Activated CD4-positive, alpha-beta T cell treated with anti-CD3 and anti-CD28 coated beads, Interleukin-10, Interleukin-2, amounts not matched to agents 100 ng/mL and 50 ng/mL, durations not matched to agents 16 hours and 8 hours (primary cell): ENCODE measurements at places on chromosomes 11 and 22.
A peak's percentile ranks its signal among the peaks of the same experiment; 100 is the strongest.

DNA sequence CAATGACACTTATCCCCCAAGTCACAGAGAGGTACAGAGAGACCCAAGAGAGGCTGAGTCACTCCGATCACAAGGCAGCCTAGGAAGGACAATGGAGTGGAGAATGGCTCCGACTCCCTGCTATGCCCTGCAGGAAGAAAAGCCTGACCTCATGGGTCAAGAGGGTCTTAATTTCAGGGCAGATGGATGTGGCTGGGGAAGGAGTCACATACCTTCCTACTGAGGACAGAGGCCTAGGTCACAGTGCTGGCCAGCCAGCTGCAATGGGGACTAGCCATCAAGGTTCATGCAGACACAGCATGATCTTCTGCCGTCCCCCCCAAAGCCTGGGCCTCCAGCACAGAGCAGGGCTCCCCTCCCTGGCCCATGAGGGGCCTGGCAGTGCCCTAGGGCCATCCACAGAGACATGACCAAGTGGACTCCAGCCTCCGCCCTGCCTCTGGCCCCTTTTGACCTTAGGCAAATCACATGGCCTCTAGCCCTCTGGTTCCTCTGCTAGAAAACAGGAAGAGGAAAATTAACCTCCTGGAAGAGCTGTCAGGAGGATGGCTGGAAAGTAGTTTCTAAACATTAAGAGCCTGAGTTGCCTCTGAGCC is 1.8 kb downstream of the ARRB1 start:
- no peak for DNase-seq

DNA sequence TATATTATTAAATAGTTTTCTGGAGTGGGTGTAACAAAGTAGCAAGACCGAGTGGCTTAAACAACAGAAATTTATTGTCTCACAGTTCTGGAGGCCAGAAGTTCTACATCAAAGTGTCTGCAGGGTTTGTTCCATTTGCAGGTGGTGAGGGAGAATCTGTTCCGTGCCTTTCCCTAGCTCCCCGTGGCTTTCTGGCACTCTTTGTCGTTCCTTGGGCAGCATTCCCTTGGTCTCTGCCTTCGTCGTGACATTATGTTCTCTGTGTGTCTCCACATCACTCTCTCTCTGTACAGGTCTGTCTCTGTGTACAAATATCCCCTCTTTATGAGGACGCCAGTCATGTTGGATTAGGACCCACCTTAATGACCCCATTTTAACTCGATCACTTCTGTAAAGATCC is 38.2 kb downstream of the LDLRAD3 start:
- no peak for DNase-seq

DNA sequence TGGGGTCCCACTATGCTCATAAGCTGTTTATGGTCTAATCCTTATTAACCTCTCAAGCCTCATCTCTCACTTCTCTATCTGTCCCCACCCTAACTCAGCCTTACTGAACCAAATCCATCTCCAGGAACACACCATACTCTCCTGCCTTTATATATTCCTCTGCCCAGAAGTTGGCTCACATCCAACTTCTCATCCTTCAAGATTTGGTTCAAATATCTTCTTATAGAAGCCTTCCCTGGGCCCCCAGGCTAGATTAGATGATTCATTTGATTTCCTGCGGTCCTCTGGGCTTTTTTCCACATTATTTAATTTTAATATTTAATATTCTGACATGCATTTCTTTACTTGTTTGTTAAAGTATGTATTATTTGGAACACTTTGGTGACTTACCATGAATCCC is 23.2 kb downstream of the MEI1 start:
- no peak for DNase-seq

DNA sequence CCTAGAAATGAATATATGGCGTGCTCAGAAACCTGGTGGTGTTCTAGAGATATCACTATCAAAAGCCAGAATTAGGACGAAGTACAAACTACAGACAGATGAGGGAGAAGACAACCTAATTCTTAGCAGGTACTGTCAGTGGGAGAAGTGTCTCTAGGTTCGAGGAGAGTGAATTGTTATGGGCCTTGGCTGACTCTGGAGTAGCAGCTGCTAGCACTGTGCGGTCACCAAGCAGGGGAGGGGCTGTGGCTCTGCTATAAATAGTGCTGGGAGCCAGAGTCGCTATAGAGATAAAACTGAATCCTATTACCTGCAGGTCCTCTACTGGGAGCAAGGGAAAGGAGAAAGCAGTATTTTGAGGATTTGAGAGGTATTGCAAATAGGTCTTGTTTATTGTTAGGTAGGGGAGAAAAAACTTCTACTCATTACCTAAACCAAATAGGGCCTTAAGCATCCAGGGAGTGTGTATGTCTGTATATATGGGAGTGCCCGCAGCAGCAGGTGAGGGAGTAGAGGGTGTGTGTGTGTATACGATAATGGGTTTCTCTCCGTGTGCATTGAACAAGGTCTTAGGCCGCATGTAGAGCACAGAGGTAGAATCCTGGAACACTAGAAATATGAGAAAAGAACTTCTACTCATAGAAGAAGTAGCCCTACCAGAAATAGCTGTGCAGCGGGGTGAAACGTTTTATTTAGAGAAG is 2.2 kb downstream of the MADD start:
- no peak for DNase-seq

- no peak for DNase-seq
These were observed 25.8 kb downstream of the KCNQ1OT1 start for GRCh38 chr11:2673871-2674471.

GRCh38 chr22:17870407-17870806 is 96.1 kb upstream of the BID start:
- no peak for DNase-seq

- no peak for DNase-seq
These were observed 26.3 kb downstream of the SYTL2 start for GRCh38 chr11:85784480-85785265.

DNA sequence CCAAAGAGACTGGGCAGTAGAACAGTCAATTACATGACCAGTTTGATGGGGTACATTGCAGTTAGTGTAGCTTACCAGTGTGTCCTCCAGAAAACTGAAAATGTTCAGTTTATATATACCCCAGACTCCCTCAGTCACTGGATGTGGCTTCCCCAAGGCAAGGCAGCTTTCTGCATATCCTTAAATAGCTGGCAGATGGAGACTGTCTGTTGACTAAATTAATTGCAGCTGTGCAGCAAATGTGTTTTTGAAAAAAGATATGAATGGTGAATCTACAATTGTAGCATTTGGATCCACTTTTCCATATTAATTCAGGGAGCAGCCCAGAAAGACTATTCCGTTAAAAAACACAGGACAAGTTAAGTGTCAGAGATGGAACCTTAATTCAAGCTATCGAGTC is 565.1 kb upstream of the CCDC179 start:
- no peak for DNase-seq

GRCh38 chr11:86955361-86956120 is at the start of gene FZD4:
FZD4 (minus strand) TSS chr11:86955395; CDS start chr11:86955085, 310 bp downstream.
- DNase-seq: peak; percentile 69

GRCh38 chr11:68200639-68201038 is 12.5 kb downstream of the KMT5B start:
- DNase-seq: no peak

GRCh38 chr22:47599753-47600152 is 837.3 kb downstream of the TBC1D22A start:
- no peak for DNase-seq

- no peak for DNase-seq
These were observed 29.7 kb upstream of the PICK1 start for GRCh38 chr22:38027487-38027886.

GRCh38 chr11:107928767-107929507 is 689 bp downstream of the RAB39A start:
- peak; percentile 23 for DNase-seq

- no peak for DNase-seq
These were observed 360.6 kb downstream of the BRD1 start for GRCh38 chr22:49466878-49467595.

- DNase-seq: no peak
These were observed 113.1 kb upstream of the ARHGAP42 start for GRCh38 chr11:100573911-100574513.

- peak; percentile 41 for DNase-seq
These were observed 141.1 kb downstream of the RCN1 start for GRCh38 chr11:32231909-32232493.

DNA sequence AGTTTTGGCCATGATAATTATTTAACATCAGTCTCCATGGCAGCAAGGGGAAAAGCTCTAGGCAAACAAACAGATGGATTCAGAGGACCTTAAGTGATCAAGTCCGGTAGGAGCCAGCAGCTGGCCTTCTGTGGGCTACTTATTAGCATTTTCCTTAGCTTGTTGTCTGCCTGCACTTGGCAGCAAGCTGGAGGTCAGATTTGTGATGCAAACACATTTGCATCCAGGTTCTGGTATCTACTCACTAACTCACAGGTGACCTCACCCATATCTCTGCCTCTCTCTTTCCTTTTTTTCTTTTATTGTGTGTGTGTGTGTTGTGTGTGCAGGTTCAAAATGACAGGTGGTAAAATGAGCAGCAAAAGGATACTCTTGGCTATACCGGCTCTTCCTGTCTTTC is 32.3 kb downstream of the ARHGAP42 start:
- DNase-seq: no peak

GRCh38 chr11:122141725-122142124 is 25.7 kb upstream of the BLID start:
- DNase-seq: no peak

GRCh38 chr11:32400196-32400595 is 35.1 kb downstream of the WT1 start:
- DNase-seq: no peak

- DNase-seq: no peak
These were observed 74.0 kb downstream of the ADAMTS15 start for GRCh38 chr11:130522284-130522961.

- no peak for DNase-seq
These were observed 607 bp downstream of the MRPL11 start for GRCh38 chr11:66437979-66438503.

- peak; percentile 38 for DNase-seq
These were observed 25.0 kb upstream of the TMPRSS5 start for GRCh38 chr11:113730887-113731726.

GRCh38 chr11:2207773-2208621 is 36.4 kb upstream of the TH start:
- no peak for DNase-seq

GRCh38 chr11:8948886-8949285 is 6.1 kb upstream of the ASCL3 start:
- DNase-seq: no peak

DNA sequence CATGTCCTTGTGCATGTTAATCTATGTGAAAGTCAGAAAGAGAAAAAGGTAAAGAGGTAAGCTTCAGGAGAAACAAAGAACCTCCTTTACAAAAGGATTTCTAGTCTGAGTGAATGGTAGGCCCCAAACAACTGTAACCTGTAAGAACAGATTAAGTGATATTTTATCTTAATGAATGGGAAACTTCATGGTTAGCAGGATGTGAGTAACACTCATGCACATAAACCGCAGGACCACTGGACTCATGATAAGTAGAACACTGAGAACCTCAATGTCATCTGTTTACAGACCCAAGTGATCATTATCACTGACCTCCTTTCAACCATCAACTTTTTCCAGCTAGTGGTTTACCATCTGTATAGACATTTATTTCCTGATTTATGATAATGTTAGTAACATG is 19.9 kb downstream of the OR8G5 start:
- DNase-seq: peak; percentile 49

GRCh38 chr11:29527391-29527936 is 489.4 kb downstream of the KCNA4 start:
- peak; percentile 27 for DNase-seq

- no peak for DNase-seq
These were observed 66.4 kb downstream of the APOL5 start for GRCh38 chr22:35783943-35784614.
